ENCODE measurements at places on chromosomes 4 and X.

- DNase-seq: no peak
These were observed 886 bp downstream of the DCLK2 start for GRCh38 chr4:150079081-150079581.

GRCh38 chr4:109977854-109978501 is 65.3 kb downstream of the EGF start:
- no peak for DNase-seq

GRCh38 chr4:83240379-83240875 is 44.2 kb downstream of the COQ2 start:
- no peak for DNase-seq

DNA sequence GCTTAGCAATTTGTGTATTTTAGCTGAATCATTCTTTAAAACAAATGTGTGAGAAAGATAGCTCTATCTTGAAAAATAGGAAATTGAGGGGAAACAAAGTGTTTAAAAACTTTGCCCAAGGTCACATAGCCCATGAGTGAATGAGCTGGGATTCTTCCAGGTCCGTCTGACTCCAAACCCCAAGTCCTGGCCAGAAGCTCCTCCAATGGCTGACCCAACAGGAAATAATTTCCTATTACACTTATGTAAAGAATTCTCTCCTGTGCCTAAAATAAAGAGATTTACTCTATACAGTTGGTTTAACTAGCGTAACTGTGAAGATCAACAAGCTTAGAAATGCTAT is 287.6 kb downstream of the ARHGAP24 start:
- DNase-seq: no peak

GRCh38 chr4:148215202-148215601 is 227.0 kb downstream of the NR3C2 start:
- no peak for DNase-seq

GRCh38 chr4:162475246-162475645 is 311.4 kb upstream of the FSTL5 start:
- DNase-seq: no peak

Measured in Right ventricle myocardium inferior (tissue), 1 donor.